H9 (cell line): ENCODE measurements at places on chromosomes 12 and 14. TPM values are rescaled to one million over a fixed set of nuclear protein-coding genes. Genes with fewer than 3 reads are reported as not detected.

- no peaks in the 10 kb centered on the region for H3K27me3 ChIP-seq
- no peak overlapping the region for H3K27ac ChIP-seq
- H3K4me3 ChIP-seq = no peak overlapping the region
Measured at GRCh38 chr12:90048918-90049317, 340.3 kb upstream of the ATP2B1 start.

DNA sequence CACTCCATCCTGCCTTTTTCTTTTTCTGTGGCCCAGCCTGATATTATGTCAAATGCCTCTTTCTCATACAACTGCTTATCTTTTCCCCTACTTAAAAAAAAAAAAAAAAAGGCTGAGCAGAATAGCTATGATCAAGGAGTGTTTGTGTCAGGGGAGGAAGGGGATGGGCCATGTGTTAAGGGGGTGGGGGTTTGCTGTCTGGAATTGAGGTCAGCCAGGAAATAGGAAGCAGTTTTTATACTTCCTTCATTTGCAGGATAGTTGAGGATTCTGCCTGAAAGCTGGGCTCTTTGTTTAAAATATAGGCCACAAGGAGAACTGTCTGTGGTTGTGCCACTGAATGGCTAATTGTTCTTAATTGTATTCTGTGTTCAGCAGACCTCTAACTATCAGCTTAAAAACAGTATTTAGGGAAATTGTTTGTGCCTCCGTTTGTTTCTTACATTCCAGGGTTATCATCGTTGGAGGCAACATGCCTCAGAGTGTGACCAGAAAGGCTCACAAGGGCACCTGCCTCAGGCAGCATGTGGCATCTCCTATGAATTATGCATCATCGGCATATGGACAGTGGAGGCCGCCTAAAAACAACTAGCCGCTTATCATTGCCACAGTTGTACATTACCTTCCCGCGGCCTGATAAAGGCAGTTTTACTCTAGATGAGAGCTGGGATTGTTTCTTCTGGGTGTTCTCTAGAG, 96.0 kb downstream of the SRGAP1 start:
- H3K4me1 ChIP-seq = peaks cover 11% of the 10 kb centered on the region
- no peak overlapping the region for H3K4me3 ChIP-seq
- no peaks in the 10 kb centered on the region for H3K36me3 ChIP-seq
- H3K27me3 ChIP-seq = no peaks in the 10 kb centered on the region
- no peak overlapping the region for H3K27ac ChIP-seq
- DNase-seq = no peak

DNA sequence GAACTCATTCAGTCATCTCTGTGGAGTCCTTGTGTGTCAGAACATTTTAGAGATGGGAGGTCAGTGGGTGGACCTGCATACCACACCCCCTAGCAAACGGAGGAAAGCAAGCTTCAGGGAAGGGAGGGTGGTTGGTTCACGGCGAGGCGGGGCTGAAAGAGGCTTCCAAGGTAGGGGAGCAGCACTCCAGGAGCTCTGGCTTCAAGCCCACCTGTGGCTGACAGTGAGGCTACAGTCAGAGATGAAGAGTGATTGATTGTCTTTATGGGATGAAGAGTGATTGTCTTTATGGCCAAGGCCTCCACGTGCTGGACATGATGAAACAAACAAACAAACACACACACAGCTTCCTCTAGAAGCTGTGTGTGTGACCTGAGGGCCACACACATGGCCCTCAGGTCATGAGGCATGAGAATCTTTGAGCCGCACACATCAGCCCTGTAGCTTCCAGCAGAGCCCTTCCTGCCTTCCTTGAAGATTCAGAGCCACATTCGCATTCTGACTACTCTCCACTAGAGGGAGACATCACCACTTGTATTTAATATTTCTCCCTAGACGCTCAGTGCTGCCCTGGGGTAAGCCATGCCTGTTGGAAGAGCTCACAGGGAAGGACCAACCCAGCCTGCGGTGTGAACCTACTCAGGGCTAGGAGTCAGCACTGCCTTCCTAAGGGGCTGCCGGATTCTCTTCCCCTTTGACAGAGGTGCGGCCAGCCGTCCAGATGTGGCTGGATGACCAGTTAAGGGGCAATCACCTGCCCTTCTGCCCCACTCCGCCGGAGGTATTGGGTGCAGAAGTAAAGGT, 54.4 kb upstream of the KCNA1 start:
- H3K36me3 ChIP-seq = no peaks in the 10 kb centered on the region
- peak; percentile 90 for DNase-seq
- H3K4me1 ChIP-seq = 0 out of 2 replicates have a peak, but pooled peaks cover 1% of the 10 kb centered on the region
- H3K27ac ChIP-seq = no peak overlapping the region
- no peak overlapping the region for H3K4me3 ChIP-seq

GRCh38 chr12:101743724-101744472, 4.6 kb upstream of the SYCP3 start:
- no peak overlapping the region for H3K4me3 ChIP-seq
- DNase-seq = no peak
- no peaks in the 10 kb centered on the region for H3K4me1 ChIP-seq
- H3K27me3 ChIP-seq = no peaks in the 10 kb centered on the region
- no peak overlapping the region for H3K27ac ChIP-seq

- H3K27me3 ChIP-seq = no peaks in the 10 kb centered on the region
- no peaks in the 10 kb centered on the region for H3K36me3 ChIP-seq
- no peak overlapping the region for H3K4me3 ChIP-seq
Measured at GRCh38 chr12:41228066-41228820, 40.1 kb downstream of the PDZRN4 start.

DNA sequence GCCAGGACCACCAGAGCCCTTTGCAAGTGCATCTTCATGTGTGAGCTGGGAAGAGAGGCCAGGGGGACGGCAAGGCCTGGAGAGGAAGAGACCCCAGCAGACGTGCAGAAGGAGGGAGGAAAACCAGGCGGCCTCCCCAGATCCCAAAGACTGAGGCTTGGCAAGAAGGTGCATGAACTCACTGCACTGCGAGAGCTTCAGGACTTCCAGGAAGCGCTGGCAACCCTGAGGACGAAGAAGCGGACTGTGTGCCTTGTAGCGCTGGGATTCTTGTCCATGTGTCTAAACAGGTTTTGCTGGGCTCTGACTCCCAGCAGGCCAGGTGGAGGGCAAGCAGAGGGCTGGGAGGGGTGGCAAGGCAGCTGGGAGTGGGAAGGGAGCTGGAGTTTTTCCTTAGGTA, 939 bp downstream of the TGFB3 start:
- H3K27me3 ChIP-seq = peaks cover 2% of the 10 kb centered on the region; the same call in 1 of the 2 replicates
- no peaks in the 10 kb centered on the region; the same call in 2 of the 3 replicates for H3K36me3 ChIP-seq
- peaks cover 8% of the 10 kb centered on the region; the same call in 1 of the 2 replicates for H3K4me1 ChIP-seq
- DNase-seq = no peak
- no peak overlapping the region for H3K27ac ChIP-seq

Gene GPR84
- total RNA-seq = not detected in 2 replicates

Gene C3AR1
- not detected in 2 replicates for total RNA-seq

Gene RHOJ
- total RNA-seq = not detected in 2 replicates

Gene STAB2
- total RNA-seq = 0.02 TPM in 1 of 2 replicates, not detected in the other

Gene PTPN6
- 18.2 and 19.8 TPM in 2 replicates for total RNA-seq
